Hippocampal formation (tissue), 2 donors: ENCODE measurements at places on chromosomes 11 and 22.

GRCh38 chr22:19820880-19821522 is 33.7 kb downstream of the GNB1L start:
- DNase-seq = no peak

- DNase-seq = peak; percentile 29
Measured at GRCh38 chr11:85627332-85627997, at the start of gene DLG2. Gene DLG2 (minus strand): TSS chr11:85627344.

- DNase-seq = no peak
Measured at GRCh38 chr11:72969894-72970335, 155.7 kb downstream of the ATG16L2 start.

GRCh38 chr22:36156515-36157419 is 3.8 kb downstream of the APOL3 start:
- peak; percentile 53 for DNase-seq

DNA sequence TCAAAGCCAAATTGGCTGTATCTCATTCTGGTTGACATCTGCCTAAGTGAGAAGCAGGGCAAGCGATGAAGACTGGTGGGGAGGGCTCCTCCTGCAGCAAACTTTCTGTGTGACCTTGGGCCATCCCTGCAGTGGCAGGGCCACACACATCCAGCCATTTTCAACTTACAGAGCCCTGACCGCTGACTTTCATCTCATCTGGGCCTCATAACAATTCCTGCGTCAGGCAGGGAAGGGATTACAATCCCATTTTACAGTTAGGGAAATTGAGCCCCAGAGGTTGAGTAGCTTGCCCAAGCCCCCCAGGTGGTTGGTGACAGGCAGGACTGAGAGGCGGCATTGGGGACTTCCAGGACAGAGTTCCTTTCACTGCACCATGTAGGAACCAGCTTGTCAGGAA is 21.9 kb downstream of the TPBGL start:
- DNase-seq = no peak

DNA sequence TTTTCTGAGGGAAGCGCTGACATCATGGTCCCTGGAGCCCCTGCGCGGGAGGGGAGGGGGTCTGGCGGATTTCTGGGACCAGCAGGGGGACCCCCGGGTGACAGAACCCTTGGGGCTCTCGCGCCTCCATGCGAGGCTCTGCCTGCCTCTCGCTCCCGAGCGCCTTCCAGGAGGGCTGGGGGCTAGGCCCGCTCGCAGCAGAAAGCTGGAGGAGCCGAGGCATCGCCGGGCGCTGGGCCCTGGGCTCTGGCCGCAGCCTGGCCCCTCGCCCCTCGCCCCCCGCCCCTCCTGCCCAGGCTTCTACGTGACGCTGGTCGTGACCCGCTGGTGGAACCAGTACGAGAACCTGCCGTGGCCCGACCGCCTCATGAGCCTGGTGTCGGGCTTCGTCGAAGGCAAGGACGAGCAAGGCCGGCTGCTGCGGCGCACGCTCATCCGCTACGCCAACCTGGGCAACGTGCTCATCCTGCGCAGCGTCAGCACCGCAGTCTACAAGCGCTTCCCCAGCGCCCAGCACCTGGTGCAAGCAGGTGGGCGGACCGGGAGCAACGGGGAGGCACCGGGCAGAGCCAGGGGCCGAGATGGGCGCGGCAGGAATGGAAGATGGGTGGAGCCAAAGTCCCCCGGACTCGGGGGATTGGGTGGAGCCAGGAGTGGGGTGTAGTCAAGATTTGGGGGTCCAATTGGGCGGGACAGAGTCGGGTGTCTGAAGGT is 5.4 kb downstream of the BEST1 start:
- DNase-seq = no peak

- DNase-seq = peak; percentile 77
Measured at GRCh38 chr22:27686534-27686933, 115.0 kb downstream of the MN1 start.

- DNase-seq = no peak
Measured at GRCh38 chr11:95715777-95716241, 73.8 kb downstream of the FAM76B start.

- peak; percentile 42 for DNase-seq
Measured at GRCh38 chr22:18156878-18157713, 7.1 kb downstream of the USP18 start.

DNA sequence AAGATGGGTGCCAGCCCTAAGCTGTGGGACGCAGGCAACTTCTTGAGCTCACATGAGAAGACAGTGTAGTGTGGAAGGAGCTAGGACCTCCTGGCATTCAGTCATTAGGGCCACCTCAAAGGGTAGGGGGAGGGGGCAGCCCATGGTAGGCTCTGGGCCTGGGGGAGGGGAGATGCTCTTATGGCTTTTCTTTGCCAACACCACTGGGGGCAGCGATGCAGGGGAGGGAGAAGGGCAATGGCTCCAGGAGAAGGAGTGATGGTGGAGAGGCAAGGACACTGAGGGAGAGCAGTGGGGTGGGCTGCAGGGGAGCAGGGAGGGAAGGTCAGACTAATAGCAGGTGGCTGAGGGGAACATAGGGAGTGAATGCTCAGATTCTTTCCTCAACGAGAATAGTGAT is 63.3 kb upstream of the SUSD2 start:
- no peak for DNase-seq

- no peak for DNase-seq
Measured at GRCh38 chr11:119668676-119669075, 60.3 kb downstream of the NECTIN1 start.
